ENCODE measurements at places on chromosomes 7 and 10.

DNA sequence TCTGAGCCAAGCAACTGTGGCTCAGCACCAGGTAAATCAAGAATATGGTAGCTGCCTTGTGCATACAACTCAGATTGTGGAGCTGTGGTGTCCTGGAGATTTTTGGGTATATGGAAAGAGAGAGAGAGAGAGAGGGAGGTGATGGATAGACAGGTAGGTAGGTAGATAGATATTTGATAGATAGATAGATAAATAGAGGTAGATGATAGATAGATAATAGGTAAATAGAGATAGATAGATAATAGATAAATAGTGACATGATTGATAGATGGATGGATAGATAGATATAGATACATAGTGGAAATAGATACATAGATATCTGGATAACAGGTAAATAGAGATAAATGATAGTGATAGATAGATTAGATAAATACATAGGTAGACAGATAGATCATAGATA, 206.3 kb downstream of the KLF6 start:
- no peak for DNase-seq
- H3K4me1 ChIP-seq = no peaks in the 10 kb centered on the region
- no peaks in the 10 kb centered on the region for H3K36me3 ChIP-seq

GRCh38 chr7:150406567-150407421, 27.7 kb downstream of the ZNF775 start:
- H3K27me3 ChIP-seq = no peaks in the 10 kb centered on the region
- peaks cover 5% of the 10 kb centered on the region for H3K4me1 ChIP-seq
- H3K27ac ChIP-seq = no peak overlapping the region
- DNase-seq = no peak

- H3K4me3 ChIP-seq = no peak overlapping the region
- no peaks in the 10 kb centered on the region for H3K27me3 ChIP-seq
- H3K4me1 ChIP-seq = peaks cover 7% of the 10 kb centered on the region
- no peak for DNase-seq
- H3K36me3 ChIP-seq = no peaks in the 10 kb centered on the region
These were observed 35.5 kb upstream of the ZMIZ2 start for GRCh38 chr7:44713141-44713540.

DNA sequence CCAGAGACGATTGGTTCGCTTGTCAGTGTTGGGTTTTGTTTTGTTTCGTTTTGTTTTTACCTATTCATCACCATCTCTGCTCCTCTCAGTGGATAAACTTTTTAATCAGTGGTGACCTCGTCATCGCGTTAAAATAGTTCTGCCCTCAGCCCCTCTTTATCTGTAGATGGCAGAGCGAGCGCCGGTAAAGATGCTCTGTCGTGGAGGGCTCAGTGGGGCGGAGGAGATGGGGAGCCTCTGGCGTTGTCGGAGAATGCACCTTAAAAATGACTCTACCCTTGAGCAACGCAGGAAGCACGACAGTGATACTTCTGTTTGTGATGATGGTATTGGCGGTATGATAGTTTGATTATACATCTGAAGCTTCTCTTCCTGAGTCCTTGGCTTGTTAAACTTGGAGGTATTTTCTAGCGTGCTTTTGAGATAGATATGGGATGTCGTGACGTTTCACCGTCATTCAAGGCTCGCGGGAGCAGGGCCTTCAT, 554 bp downstream of the CSGALNACT2 start:
- peak overlapping the region; percentile 83 for H3K27ac ChIP-seq
- DNase-seq = no peak
- H3K4me1 ChIP-seq = peaks cover 16% of the 10 kb centered on the region

- H3K4me1 ChIP-seq = no peaks in the 10 kb centered on the region
- H3K27ac ChIP-seq = no peak overlapping the region
- DNase-seq = no peak
These were observed 352.3 kb upstream of the PODXL start for GRCh38 chr7:131908714-131909113.

GRCh38 chr10:114603948-114604347, 54.1 kb downstream of the ABLIM1 start:
- H3K4me1 ChIP-seq = no peaks in the 10 kb centered on the region
- H3K36me3 ChIP-seq = no peaks in the 10 kb centered on the region
- H3K4me3 ChIP-seq = no peak overlapping the region
- DNase-seq = no peak
- H3K27me3 ChIP-seq = no peaks in the 10 kb centered on the region
- H3K27ac ChIP-seq = no peak overlapping the region

- no peak for DNase-seq
- H3K27ac ChIP-seq = no peak overlapping the region
- H3K4me1 ChIP-seq = peaks cover 4% of the 10 kb centered on the region
- H3K27me3 ChIP-seq = no peaks in the 10 kb centered on the region
These were observed 302.0 kb upstream of the LYZL1 start for GRCh38 chr10:28986856-28987255.

GRCh38 chr7:68752485-68753178, 845.6 kb upstream of the AUTS2 start:
- no peaks in the 10 kb centered on the region for H3K36me3 ChIP-seq
- DNase-seq = no peak
- H3K27me3 ChIP-seq = no peaks in the 10 kb centered on the region
- H3K27ac ChIP-seq = no peak overlapping the region
- H3K4me3 ChIP-seq = no peak overlapping the region

Data from RWPE2 (cell line).